ENCODE measurements at places on chromosomes 12 and 14.

DNA sequence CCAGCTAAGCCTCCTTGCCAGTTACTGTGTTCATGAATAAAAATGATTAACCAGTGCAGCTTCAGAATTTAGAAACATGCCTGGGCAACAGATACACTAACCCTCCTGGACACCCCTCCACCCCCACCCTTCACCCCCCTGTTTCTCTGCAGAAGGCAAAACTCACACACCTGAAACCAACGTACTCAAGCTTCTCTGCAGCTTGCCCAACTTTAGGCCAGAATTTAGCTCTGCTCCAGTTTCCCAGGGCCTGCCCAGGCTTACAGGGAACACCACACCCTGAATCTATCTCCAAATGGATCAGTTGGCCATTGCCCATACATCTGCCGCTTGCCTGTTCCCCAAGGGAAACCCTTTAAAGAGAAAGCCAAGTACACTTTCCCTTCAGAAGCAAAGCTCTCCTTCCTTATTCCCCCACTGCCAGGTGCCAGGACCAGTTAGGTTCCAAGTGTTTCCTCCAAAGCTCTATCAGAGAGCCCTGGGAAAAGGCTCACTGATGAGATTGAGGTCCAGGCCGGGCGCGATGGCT lies 1.8 kb upstream of the SPPL3 start:
- no peak for DNase-seq

- DNase-seq, result no peak
These were observed 10.9 kb downstream of the DCP1B start for GRCh38 chr12:1993341-1993740.

- no peak for DNase-seq
These were observed 166.0 kb downstream of the FSCB start for GRCh38 chr14:44341116-44341515.

DNA sequence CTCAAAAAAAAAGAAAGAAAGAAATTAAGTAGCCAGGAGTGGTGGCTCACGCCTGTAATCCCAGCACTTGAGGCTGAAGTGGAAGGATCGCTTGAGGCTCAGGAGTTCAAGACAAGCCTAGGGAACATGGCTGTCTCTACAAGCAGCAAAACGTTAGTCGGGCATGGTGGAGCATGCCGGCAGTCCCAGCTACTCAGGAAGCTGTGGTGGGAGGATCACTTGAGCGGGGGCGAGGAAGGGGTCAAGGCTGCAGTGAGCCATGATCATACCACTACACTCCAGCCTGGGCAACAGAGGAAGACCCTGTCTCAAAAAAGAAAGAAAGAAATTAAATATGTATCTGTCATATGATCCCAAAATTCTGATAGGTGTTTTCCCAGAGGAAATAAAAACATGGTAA lies 5.3 kb downstream of the RAD52 start:
- DNase-seq, result no peak

GRCh38 chr14:94653321-94653720 lies 41.1 kb downstream of the SERPINA3 start:
- no peak for DNase-seq

Data from 8988T (cell line).